ENCODE measurements at places on chromosomes 7 and 10.

GRCh38 chr10:96588060-96588554 lies 1.3 kb upstream of the TM9SF3 start:
- DNase-seq = no peak

DNA sequence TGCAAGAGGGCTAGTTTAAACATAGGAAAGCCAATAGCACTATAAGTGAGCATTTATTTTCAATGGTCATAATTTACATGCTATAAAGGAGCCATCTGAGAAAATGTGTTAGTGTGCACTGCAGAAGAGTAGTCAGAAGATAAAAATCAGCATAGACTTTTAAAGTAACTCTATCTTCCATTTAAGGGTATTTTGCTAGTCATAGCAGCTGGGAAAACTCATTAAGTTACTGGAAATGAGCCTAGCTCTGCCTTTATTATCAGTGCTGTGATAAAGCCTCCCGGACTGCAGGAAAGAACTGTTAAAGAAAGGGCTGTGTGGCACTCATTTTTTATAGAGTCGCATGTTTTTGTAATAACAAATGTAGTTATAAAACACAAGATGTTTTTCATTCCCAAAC lies 825.8 kb upstream of the POM121L12 start:
- DNase-seq = no peak

DNA sequence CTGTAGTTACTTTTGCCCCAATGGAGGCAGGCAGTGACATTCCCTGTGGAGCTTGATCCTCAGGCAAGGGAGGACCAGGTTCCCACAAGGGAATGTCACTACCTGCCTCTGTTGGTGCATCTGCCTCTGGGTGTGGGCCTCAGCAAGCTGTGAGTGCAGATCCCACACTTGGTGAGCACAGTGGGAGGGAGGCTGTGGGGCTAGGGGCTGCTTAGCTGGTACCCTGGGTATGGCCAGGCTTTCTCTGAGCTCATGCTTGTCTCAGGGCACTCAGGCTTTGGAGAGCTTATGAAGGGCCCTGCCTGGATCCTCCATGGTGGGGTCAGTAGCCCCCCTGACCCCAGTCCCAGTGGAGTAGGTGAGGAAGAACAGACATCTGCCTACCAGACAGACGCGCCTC lies 16.2 kb upstream of the ZNF488 start:
- no peak for DNase-seq

DNA sequence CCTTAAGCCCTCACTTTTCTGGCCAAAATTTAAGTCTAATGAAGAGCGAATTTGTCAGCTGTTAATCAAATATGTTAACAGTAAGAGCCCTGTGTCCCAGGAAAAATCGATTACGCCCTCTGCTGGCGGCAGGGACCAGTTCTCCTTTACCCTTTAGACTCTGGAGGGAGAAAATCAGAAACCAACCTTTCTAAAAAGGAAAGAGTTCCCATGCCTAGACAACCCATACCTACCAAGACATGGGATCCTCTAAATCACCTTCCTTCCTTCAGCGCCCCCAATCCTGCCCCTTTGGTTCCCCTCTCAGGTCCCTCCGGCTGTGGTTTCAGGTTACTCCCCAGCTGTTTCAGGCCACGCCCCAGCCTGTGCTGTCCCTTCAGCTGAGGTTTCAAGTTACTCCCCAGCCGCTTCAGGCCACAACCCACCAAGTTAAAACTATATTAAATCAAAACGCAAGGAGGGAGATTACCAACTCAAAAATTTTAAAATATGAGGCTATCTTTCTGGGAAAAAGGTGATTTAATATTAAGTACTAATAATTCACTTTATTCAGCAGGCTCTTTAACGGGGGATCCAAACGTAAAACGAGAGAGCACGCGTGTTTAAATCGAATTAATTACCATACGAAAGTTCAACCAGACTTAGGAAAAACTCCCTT lies 1.4 kb upstream of the AKR1B15 start:
- DNase-seq = no peak

DNA sequence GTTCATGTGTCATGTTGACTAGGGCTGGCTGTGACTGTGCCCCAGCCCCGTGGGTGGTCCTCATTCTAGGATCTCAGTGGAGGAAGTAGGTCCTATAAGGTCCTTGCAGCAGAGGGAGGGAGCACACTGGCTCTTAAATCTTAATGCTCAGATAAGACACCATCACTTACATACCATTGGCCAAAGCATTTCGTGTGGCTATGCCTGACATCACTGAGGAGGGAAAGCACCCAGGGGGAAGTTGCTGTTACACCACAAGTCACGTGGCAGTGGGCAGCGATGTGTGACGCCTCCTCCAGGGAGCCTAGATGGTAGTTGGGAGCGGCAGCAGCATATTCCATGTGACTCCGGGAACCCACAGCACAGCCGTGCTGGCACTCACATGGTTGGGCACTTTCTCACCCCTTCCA lies 224.7 kb upstream of the SH2B2 start:
- no peak for DNase-seq

- DNase-seq = no peak
Measured at GRCh38 chr7:101628522-101628921, 574 bp downstream of the MYL10 start.

All from esophagus squamous epithelium (tissue), 5 donors.